NCI-H2081 (cell line): ENCODE measurements at places on chromosomes 13 and 19.

- DNase-seq, result no peak
Measured at GRCh38 chr13:23003446-23003845, 177.3 kb upstream of the SGCG start.

DNA sequence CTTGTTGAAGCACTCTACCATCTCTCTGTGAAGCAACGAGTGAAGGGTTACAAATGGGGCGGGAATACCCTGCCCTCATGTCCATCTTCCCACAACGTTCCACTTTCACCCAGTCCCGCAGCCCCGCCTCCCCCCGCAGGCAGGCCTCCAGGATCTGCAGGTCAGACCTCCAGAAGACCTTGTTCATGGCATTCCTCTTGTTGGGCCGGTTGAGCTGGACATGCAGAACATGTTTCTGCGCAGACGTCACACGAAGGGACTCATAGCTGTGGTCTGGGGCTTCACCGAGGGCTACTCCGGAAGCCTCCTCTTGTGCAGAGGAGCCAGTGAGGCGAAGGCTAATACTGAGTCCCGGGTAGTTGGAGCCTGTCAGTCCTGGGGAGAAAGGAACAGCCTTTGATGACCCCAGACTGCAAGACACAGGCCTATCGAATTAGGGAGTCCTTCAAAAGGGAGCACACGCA lies 420 bp downstream of the ECH1 start:
- peak; percentile 18 for DNase-seq

DNA sequence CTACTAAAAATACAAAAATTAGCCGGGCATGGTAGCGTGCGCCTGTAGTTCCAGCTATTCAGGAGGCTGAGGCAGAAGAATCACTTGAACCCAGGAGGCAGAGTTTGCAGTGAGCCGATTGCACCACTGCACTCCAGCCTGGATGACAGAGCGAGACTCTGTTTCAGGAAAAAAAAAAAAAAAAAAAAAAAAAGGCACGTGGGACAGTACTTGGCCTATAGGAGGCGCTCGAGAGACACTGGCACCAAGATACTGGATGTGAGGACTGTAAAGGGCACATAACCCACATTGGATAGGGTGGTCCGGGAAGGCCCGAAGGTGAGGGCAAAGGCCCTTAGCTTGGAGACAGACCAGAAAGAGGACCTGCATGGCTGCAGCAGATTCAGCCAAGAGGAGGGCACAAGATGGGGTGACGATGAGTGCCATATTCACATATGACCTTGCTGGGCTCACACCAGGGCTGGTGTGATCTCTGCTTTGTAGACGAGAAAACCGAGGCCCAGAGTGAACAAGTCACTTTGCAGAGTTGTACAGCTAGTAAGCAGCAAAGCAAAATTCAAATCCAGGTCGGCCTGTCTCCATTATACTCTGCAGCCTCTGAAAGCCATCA lies 89.4 kb downstream of the DPF1 start:
- DNase-seq, result no peak

GRCh38 chr13:20465218-20465879 lies 60.3 kb downstream of the CRYL1 start:
- DNase-seq, result no peak

DNA sequence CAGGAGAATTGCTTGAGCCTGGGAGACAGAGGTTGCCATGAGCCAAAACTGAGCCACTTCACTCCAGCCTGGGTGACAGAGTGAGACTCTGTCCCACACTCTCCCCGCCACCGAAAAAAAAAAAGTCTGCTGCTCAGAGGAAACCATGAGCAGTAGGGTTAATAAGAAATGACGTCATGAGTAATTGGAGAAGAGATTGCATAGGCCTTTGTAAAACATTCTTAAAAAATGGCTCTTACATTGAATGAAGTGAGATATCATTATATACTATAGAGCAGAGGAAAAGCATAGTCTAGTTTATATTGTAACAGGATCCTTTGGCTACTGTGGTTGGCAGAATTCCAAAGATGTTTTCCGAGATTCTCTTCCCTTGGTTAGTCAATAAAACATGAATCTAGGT lies 228.2 kb downstream of the PCDH20 start:
- peak; percentile 1 for DNase-seq
